ENCODE measurements at places on chromosomes 6 and 20.

DNA sequence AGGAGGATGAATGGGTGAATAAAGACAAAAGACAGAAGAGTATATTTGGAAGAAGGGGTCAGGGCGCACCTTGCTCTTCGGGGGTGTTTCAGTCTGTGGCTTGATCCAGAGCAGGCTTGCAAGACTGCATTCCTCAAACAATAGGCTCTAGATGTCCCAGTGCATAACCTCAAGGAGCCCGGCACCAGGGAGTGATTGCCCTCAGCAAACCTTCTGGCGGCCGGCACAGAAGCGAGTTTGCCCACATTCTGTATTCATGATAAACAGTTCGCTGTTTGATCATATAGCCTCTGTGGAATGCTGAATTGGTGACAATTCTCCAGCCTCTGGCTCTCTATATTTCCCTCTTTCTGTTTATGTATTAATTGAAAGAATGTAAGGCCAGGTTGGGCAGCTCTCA lies 29.7 kb upstream of the HLA-DRB5 start:
- DNase-seq: no peak

DNA sequence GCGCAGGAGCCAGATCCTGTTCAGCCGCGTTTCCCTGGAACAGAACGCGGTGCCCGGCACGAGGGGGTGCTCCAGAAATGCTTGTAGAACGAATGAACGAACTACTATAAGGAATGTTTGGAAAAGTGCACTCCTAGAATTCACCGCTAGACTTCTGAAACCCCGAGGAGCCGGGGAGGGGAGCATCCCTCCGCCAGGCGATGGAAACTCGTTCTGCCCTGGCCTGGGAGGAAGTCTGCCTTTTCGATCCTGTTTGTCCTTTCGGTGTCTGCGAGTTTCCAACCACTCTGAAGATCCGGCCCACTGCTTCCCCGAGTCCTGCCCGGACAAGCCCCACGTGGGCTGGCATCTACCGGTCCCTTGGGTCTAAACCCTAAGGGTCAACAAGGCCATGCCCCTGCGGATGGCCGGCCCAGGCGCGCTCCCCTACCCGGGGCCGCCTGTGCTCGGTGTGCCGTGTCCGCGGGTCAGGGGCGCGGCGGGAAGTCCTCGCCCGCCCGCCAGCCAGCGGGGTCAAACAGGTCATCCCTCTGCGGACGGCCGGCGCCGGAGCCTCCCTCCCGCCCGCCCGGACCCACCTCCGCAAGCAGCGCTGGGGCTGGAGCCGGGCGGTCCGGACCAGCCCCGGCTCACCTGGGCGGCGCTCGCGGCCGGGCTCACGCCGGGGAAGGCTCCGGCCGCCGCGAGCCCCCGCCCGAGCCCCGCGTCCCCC lies 526 bp downstream of the SULF2 start:
- no peak for DNase-seq

DNA sequence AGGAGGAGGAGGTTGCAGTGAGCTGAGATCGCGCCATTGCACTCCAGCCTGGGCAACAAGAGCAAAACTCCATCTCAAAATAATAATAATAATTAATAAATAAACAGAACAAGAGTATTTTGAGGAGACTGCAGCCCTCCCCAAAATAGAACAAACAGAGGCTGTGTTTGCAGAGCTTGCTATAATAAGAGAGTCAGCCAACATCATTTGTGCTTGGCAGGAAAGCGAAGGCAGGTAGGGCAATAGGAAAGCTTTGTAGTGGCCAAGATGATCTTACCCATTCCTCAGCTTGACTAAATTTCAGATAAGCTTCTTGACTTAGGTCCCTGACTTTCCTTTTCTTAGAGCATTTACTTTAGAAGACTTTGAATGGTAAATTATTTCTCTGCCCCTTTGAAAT lies 6.7 kb downstream of the C6orf141 start:
- DNase-seq: no peak

GRCh38 chr20:24485981-24486380 lies 16.6 kb downstream of the SYNDIG1 start:
- DNase-seq: no peak

DNA sequence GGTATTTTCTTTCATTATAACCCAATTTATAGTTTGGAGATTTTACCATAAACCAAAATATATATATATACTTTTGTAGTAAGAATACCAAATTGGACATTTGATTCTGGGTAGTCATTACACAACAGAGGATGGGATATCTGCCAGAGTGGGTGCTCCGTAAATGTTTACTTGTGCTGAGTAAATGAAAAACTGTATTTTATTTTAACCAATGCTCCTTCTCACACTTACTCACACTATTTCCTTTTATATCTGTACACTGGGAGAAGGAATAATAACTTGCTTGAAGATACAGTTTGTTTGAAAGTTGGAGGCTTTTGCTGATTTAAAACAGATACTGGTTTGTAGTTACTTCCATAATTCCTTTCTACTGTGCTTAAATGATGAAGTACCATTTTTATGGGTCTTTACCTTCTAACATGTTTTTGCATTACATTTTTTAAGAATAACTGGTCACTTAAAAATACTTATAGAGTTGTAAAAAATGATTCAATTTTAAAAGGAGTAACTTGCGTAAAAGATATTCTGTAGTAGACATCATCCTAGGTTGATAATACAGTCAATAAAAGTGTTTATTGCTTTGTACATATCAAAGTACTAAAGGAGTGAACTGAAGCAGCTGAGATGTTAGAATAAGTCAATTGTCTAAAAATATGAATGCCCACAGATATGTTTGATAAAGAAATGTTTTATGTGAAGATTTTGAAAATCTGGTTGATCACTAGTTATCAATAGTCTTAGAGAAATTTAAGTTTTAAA lies 411.7 kb downstream of the UTRN start:
- DNase-seq: no peak

DNA sequence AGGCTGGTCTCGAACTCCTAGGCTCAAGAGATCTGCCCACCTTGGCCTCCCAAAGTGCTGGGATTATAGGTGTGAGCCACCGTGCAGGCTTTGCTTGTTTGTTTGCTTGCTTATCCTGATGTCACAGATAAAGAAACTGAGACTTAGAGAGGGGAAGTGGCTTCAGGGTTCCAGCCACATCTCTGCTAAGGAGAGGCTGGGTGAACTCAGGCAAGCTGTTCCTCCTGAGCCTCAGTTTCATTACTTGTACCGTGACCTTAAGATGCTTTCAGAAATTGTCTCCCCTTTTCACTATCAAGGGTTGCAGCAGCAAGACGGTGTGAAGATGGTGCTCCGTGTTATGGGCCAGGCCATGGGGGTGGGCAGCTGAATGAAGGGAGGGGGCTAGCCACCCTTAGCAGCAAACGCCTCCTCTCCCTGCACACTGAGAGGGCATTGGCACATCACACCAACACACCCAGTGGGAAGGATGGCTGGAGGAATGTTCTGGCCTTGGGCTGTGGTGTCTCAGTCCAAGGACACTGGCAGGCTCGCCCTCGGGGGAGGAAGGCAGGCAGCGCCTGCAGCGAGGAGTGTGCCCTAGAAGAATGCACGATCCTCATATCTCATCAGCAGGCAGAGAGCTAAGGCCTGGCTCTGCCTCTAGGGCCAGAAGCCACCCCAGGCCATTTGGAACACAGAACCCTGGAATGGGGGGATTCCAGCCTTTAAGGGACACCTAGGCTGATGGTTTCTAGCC lies 48.2 kb upstream of the TLDC2 start:
- DNase-seq: no peak

DNA sequence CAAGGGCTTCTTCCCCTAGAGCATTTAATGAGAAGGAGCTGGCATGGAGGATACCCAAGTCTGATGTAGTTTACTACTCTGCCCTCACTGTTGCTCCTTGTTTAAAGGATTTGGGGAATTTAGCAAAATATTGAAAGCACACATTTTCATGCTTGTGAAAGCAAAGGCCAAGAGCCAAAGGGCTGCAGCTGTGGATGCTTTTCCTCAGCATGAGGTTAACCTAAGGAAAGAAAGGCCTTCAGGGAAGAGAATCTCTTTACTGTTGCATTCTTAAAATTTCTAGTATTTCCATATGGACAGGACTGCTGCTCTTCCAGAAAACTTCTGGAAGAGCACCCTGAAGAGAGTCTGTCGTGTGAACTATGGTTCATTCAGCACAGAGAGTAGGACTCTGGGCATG lies 45.9 kb upstream of the SASH1 start:
- no peak for DNase-seq

- DNase-seq: no peak
Observed at GRCh38 chr6:89966228-89966544, 71.9 kb downstream of the GJA10 start.

- DNase-seq: no peak
Observed at GRCh38 chr6:166173281-166173951, 5.8 kb upstream of the TBXT start.

- DNase-seq: no peak
Observed at GRCh38 chr6:15439410-15440025, 193.6 kb downstream of the JARID2 start.

GRCh38 chr6:104019075-104019753 lies 840.5 kb downstream of the HACE1 start:
- DNase-seq: no peak

DNA sequence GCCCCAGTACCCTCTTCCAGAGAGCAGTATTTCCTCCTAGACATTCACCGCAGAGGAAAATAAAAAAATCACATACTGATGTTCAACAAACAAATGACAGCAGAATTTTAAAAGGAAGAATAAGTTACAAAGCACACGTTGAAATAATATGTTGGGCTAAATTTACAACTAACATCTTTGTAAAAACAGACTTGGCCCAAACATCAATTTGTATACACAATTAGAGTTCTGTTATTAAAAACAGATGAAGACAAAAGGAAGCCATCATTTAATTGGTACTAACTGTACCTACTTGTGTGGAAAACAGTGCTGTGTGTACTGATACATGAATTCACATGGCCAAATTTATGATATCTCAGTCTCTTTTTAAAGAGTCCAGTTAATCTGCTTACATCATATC lies 46.3 kb downstream of the KIF6 start:
- no peak for DNase-seq

DNA sequence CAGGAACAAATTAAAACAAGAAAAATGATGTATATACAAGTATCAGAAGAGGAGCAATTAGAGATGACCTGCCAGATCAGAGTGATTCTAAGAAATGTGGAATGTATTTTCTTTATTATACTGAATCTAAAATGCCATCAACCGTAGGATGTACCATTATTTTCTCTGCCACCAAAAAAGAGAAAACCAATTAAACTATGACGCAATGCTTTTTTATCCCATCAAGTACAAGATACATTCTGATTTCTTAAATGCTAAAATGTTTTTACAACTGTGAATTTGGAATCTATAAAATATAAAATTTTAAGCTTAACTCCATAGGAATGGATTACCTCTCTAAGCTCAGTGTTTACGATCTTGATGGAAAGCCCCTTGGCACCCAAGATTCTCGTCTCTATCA lies 85.9 kb downstream of the PHACTR1 start:
- no peak for DNase-seq

GRCh38 chr6:82245376-82245775 lies 2.2 kb downstream of the IBTK start:
- no peak for DNase-seq

DNA sequence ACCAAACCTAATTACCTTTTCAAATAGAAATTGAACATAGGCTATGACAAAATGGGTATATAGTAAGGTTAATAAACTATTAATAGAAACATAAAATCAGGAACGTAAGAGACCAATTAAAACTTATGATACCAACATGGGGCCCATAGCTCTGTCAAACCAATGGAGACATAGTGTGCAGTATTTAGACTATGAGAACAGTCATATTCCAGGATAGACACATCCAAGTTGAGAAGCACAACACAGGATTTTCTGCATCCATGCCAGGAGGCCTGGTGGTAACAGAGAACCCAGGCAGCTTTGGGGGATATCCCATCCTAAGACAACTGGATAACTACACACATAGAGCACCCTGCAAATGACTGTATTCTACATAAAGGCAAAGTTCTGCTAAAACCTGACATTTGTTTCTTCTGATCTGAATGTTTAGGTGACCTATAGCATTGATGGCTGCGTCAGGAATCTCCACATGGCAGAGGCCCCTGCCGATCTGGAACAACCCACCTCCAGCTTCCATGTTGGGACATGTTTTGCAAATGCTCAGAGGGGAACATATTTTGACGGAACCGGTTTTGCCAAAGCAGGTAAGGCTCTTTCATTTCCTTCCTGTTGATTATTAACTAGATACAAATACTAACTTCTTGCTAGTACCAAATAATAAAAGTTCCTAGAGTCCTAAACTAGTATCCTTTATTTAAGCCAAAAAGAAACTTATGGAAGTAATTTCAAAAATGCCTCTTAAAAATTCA lies 202.7 kb downstream of the ARHGAP18 start:
- no peak for DNase-seq

GRCh38 chr6:140043357-140043756 lies 668.9 kb upstream of the CITED2 start:
- no peak for DNase-seq

- no peak for DNase-seq
Observed at GRCh38 chr20:8809107-8809953, 259.6 kb upstream of the PLCB4 start.

GRCh38 chr6:54695815-54696214 lies 150.8 kb upstream of the FAM83B start:
- DNase-seq: no peak

GRCh38 chr6:43575105-43575771 lies 600 bp downstream of the XPO5 start:
- no peak for DNase-seq

DNA sequence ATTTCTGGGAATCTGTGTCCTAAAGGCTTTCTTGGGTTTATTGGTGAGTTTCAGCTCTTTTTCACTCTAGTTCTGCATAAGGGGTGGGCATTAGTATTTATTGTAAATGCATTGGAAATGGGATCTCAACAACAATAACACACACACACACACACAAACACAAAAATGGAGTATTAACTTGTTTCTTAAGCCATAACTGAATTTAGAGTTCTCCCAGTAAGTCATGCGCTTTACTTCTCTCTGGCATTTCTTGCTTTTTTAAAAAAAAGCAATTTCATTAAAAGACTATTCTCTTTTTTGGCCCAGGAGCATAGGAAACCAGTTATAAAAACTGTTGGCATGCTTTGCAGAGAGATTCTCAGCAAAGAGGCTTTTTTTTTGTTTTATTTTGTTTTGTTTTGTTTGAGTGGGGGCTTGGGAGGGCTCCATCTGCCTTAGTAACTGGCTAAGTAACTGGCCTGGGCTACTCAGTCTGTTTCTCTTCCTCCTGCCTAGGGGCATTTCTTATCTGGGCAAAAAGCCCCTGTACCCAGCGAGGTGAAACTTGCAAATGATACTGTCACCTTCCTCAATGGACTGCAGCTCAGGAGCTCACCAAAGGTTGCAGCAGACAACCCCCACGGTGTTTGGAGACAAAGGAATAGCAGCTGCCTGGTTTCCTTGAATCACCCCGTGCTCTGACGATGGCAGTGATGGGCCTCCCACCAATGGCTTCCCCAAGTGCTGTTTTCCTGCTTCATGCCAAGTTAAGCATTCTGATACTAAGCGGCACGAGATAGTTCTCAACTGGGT lies 128.5 kb downstream of the BCAS1 start:
- no peak for DNase-seq

DNA sequence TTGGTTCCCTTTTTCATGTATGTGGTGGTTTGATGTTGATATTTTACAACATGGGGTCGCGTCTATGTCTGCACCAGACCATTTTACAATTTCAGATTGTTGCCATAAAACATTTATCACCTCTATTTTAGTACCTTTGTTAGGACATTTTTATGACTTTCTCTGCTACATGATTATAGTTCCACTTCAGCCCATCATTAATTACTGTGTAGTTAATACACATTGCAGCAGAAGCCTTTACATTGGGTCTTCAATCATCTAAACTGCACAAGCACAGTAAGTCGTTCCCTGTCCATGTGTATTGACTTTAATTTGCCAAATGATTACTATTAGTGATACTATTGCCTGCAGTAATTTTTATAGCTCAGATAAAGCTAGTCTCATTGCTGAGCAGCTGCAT lies 15.7 kb upstream of the TMEM217 start:
- DNase-seq: no peak

- DNase-seq: no peak
Observed at GRCh38 chr6:137571854-137572253, 77.7 kb upstream of the OLIG3 start.

Data from gastrocnemius medialis (tissue), 4 donors.